GM12864 (cell line): ENCODE measurements at places on chromosomes 2 and 18.

DNA sequence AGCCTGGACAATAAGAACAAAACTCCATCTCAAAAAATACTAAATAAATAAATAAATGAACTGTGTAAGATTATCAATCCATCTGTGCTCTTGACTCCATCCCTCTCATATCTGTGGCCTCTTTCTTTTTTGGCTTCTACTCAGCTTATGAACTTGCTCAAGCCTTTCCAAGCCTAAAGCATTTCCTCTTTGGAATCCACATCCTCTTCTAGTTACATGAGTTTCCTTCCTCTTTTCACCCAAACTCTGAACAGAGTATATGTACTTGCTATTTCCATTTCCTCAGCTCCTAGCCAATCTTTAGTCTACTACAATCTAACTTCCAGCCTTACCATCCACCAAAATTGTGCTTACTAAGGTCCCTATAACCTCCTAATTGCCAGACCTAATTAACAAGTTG, 2.5 kb upstream of the DNAJC10 start:
- DNase-seq = no peak

GRCh38 chr2:46876741-46877384, 38.7 kb downstream of the MCFD2 start:
- no peak for DNase-seq

DNA sequence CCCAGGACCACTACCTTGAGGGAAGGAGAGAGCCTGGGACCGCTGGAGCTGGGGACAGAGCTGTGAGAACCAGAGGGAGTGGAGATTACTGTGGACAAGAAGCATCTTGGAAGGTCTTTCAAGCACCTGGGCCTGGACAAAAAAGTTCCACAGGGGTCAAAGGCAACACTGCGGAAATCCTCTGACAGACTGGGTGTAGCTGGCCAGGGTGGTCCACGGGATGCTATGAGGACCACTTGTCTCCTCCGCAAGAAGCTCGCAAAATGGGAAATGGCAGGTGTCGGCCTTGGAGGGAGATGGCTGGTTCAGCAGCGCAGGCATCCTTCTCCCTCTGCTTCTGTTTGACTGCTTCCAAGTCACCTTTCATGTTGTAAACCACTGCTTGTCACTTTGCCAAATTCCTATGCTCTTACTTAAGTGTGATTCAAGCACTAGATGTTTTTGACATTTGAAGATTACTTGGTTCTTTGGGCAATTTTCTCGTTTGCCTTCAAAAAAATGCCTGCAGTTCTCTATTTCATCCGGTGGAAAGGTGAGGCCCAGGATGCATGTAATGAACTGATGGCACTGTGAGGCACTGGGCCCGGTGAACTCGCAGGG, 27.7 kb downstream of the KLHL29 start:
- DNase-seq = no peak

DNA sequence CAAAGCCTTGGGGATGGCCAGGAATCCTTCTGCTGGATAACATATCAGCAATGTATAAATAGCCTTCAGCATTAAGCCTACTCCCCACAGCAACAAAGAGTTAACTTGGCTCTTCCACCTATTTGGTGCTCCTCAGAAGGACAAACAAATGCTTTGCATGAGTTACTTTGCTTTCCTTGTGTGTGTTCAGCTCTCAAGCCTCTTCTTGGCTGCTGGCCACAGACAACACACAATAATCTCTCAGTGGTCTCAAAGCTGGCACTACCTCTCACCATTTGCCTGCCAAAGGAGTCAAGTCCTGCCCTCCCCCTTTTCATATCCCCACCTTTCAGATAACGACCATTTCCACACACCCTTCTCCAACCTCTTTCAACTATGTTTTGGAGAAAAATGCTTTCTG, 17.5 kb downstream of the FTCDNL1 start:
- DNase-seq = no peak

DNA sequence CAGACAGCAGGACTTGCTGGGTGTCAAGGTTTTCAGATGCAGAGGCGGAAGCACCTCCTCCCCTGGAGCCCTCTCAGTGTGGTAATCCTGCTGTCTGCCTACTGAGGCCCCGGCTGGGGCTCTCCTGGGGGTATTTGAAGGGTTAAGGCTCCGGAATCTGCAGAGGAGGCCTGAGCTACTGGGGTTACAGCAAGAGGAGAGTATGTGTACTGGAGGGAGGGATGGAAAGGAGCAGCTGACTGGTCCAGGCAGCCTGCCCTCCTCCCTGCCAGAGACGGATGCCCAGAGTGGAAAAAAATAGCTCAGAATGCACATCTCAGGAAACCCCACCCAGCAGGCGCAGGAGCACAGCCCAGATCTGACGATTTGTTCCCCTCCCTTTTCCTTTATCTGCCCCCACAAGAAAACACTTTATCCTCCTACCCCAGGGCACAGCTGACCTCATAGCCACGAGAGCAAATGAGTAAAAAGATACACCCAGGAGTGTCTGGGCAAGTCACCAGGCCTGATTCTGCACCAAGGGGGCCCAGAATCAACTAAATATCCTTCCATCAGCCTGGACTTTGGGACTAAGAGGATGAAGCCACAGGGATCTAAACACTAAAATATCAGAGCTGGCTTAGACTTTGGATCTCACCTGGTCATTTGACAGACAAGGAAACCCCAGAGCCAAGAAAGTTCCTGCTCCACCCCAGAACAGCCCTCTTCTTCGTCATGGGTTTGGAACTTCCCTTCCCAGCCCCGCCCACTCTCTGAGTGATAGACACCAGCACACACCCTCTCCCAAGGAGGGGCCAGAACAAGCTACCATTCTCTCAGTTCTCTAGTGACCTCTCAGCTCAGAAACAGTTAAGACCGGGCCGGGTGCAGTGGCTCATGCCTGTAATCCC, 5.5 kb downstream of the TMBIM1 start:
- peak; percentile 79 for DNase-seq
